MV-4-11 (cell line): ENCODE measurements at places on chromosomes 4 and X.

DNA sequence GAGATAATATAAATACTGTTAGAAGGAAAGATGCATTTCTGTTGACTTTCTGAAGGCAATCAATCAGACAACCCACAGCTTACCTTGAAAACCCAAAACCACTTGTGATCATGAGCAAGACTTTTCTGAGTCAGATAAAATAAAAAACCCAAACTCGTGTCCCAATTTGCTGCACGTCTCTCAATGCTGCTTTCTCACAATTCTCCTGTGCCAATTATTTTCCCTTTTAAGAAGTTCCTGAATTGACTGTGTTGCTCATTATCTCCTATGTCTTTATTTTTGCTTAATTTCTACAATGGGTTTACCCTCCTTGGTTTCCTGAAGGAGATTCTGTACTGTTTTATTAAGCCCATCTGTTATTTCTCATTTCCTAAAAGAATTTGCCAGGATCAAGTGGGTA is 1891.9 kb upstream of the PCDH10 start:
- DNase-seq = no peak

GRCh38 chr4:55382488-55383003 is 13.2 kb upstream of the TMEM165 start:
- DNase-seq = no peak

DNA sequence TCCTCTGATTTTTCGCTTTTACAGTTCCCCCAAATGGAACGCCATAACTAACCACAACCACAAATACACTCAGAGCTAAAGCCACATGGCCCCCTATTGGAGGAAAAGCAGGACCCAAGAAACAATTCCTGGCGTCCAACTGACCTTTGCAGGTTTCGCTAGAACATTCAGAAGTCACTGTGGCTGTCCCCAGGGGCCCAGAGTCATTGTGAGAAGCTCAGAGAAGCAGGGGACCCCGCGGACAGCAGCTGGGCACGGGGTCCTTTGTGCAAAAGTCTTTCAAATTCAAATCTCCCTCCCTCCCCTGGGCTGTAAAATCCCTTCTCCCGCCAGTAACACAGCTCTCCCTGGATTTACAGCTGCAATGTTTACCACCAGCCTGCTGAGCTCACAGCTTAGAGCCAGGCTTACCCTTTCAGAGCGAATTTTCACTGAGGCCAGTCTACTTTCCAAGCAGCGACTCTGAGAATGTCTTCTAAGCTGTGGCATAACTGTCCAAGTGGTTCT is 214.8 kb downstream of the CRLF2 start:
- peak; percentile 58 for DNase-seq

- DNase-seq = no peak
These were observed 11.0 kb upstream of the TNIP2 start for GRCh38 chr4:2767046-2767704.

- no peak for DNase-seq
These were observed 62.5 kb downstream of the FSTL5 start for GRCh38 chr4:162101337-162101736.

- no peak for DNase-seq
These were observed 39.1 kb downstream of the PSAPL1 start for GRCh38 chr4:7395645-7396044.

DNA sequence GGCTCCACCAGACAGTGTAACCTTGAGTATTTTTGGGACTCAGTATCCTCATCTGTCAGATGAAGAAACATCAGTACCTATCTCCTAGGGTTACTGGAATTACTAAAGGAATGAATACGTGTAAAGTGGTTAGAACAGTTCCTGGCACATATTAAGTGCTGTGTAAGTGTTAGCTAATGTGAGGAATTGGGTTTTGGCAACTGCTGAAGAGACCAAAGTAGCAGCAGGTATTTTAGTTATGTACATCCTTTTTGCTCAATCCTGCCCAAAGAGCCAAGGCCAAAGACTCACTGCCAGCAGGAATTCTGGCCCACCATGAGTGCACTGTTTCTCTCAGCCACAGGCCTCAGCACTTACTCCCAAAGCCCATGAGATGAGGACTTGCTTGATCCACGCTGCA is 16.7 kb upstream of the MCF2 start:
- DNase-seq = no peak

GRCh38 chrX:122441451-122441850 is 742.6 kb upstream of the GRIA3 start:
- DNase-seq = no peak

DNA sequence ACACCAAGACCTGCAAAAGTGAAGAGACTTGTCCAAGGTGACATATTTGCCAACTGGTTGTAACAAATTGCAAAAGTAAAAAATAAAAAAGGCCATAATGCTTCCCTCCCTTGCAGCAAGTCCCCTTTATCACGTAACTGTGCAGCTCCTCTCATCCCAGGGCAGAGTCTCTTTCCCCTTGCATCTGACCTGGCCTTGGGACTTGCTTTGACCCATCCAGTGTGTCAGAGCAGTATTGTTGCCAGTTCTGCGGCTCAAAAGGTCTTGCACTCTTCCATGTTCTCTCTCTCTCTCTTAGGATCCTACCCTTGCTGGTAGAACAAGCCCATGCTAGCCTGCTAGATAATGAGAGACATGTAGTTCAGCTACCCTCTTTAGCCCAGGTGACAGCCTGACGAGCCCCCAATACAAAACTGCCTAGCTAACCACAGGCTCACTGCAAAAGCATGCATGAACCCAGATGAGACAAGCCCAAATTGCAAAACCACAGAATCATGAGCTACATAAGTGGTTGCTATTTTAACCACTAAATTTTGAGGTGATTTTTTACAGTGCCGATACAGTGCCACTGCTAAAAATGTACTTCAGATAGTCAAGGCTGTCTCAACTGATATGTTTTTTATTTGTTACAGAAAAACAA is 289.5 kb upstream of the PPARGC1A start:
- no peak for DNase-seq

DNA sequence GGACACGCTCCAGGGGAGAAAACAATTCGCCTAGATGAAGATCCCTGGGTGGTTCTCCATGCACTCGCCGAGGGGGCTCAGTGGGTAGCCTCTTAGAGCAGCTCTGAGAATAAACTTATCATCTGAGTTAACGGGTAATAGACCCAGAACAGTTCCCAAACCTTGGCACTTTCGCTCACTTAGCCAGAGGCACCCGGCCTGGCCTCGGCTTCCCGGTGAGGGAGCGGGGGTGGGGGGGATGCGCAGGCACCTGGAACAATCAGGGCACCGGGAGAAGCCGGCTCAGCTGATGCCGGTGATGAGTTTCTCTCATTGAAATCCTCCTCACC is 405 bp upstream of the ZAR1 start:
- DNase-seq = no peak

DNA sequence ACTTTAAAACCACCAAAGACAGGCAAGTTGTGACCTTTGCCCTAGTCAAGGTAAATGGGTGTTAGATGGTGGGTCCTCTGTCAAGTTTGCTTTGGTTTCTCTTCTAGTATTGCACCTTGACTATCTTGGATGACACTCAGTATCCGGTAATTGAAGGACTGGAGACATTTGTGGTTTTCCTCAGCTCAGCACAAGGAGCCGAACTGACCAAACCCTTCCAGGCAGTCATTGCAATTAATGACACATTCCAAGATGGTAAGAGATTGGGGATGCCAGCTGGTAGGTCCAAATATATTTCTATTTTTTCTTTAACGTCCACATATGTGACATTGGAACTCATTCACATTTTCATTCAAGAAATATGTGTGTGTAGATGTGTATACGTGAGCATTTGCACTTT is 69.3 kb upstream of the ANXA3 start:
- DNase-seq = no peak

GRCh38 chr4:76235915-76236314 is 15.6 kb upstream of the FAM47E start:
- DNase-seq = no peak

- no peak for DNase-seq
These were observed 129.4 kb upstream of the ACSL4 start for GRCh38 chrX:109862433-109862832.

DNA sequence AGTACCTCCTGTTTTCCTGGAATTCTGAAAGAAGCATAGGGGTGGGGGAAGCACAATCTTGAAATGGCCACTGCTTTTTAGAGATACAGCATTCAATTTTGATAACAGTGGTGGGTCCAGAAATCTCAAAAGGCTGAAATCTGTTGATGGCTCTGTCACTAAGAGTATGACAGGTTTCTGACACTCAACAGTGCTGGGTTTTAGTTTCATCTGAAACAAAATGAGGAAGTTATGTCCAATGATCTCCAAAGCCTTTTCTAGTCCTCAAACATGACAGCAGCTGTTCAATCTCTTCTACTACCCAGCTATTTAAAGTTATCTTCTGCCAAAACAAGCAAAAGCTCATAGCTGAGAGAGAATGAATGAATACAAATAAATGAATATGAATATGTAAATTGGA is 110.5 kb downstream of the IL1RAPL1 start:
- DNase-seq = peak; percentile 0

GRCh38 chr4:40502934-40503333 is 126.7 kb downstream of the RBM47 start:
- peak; percentile 56 for DNase-seq

GRCh38 chr4:148396986-148397673 is 45.1 kb downstream of the NR3C2 start:
- no peak for DNase-seq

DNA sequence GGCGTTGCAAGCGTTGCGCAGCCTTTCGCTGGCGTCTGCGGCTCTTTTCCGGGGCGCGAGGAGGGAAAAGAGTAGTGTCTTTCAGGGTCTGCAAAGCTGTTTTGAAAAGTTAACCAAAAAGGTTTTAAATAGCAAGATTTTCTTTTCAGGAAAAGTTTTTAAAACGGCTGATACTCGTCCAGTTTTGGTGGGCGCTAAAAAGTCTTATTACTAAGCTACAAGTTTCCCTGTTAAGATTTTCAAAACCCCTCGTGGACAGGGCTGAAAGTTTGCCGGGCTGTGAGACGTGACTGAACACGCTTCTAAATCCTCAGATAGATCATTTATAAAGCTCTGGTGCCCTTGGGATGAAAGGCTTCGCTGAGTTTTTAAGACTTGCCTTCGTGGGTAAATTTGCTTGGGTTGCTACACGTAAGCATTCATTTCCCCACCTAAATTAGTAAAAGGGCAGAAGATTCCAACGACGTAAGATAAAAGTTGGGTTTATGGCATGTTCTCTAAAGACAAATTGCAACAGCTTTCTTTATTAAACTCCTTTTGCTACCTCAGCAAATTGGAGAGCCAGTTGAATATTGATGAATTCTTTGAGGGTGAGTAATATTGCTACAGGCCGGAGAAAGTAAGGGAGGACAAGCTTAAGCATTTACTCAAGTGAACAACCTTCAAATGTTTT is 91.5 kb downstream of the HPRT1 start:
- no peak for DNase-seq

DNA sequence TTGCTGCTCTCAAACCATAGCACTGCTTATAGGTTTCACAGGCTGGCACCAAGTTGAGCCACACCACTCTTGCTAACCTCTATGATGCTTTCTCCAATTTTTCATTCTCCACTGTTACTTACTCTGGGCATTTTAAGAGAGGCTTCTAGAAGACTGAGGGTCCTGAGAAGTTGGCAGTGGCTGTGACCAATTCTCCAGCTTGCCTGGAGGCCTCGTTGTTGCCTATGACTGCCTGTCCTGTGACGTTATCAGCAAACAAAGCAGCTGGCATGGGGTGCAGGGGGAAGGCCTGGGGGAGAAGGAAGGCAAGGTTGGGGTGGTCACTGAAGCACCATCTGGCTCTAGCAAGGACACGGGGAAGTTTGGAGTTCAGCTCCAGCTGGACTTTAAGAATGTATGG is 30.4 kb upstream of the PDLIM3 start:
- no peak for DNase-seq

DNA sequence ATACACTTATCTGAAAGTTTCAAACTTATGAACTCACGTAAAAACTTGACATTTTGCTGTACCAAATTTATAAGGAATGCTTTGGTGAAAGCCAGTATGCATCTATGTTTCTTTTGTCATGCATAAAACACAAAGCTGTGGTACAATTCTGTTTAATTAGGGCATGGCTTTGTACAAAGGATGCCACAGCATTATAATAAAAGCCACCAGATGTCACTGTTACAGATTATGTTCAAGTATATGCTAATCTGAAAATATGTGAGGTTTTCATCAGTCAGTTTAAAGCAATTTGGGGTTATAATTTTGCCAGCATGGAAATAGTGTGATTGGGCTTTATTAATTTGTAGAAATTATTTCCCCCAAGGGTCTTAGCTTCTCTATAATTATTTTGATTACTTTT is 69.0 kb downstream of the ATOH1 start:
- no peak for DNase-seq

DNA sequence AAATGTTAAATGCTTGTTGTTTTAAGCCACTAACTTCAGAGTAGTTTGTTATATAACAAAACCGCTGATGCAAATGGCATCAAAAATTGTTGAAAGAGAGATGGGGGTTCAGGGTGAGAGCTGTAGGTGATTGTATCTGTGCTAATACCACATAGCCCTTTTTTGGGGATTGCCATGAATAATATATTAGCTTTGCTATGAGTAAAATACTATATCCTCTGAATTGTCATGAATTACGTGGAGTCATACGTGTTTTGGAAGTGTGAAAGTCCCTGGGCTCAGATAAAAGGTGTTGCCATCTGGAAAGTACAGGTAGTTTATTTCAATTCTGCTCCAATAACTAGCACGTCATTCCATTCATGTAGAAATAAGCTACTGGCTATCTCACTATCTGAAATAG is 30.6 kb downstream of the DYNLT3 start:
- no peak for DNase-seq

- DNase-seq = peak; percentile 88
These were observed 13.3 kb downstream of the OPHN1 start for GRCh38 chrX:68419975-68420374.

GRCh38 chrX:16638533-16638932 is 11.4 kb upstream of the S100G start:
- DNase-seq = no peak

GRCh38 chr4:120921456-120922380 is 808 bp downstream of the PRDM5 start:
- peak; percentile 51 for DNase-seq

DNA sequence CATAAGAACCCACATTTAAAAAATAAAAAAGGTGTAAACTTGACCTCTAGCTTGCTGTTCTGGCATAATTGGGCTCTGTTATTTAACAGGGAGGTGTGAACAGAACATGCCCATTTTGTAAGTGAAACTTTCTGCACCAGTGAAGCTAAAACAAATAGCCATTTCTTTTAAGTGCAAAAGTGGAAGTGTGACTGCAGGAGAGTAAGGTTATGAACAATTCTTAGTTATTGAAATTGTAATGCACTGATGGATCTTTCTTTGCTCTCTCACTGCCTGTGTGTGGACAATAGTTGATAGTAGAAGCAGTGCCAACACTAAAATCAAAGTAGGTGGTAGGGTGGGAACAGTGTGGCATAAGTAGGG is 12.6 kb downstream of the P2RY10 start:
- DNase-seq = no peak

- DNase-seq = no peak
These were observed 352.6 kb downstream of the INPP4B start for GRCh38 chr4:142493255-142494110.

- DNase-seq = no peak
These were observed 21.1 kb upstream of the WDR17 start for GRCh38 chr4:176044589-176044951.

DNA sequence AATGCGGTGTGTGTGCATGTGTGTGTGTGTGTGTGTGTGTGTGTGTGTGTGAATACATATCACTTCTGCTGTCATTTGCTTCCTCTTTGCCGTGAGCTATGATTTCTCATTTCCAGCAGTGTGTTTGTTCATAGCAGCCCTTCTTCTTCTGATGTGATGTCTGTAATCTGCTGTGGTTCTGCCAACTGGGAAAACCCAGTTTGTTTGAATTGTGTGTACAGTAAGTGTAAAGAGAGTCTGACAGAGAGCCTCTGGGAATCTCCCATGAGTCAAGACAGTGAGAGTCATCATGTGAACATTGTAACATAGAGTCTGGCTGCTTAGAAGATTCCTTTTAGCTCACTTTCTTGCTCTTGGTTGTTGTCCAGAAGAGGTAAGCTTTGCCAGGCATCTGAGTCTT is 8.4 kb upstream of the NWD2 start:
- no peak for DNase-seq
